Motor neuron (in vitro differentiated cells): ENCODE measurements at places on chromosomes 13 and 19. TPM values are rescaled to one million over a fixed set of nuclear protein-coding genes. Genes with fewer than 3 reads are reported as not detected.

DNA sequence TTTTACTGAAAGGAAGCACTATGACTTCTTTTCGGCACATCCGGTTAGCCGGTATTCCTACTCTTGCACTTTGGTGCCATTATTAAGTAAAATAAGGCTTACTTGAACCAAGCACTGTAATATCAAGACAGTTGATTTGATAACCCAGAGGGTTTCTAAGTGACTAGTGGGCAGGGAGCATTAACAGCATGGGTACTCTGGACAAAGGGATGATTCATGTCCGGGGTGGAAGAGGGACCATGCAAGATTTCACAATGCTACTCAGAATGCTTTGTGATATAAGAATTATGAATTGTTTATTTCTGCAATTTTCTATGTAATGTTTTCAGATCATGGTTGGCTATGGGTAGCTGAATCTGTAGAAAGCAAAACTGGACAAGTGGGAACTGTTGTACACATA, 282.1 kb downstream of the TDRD3 start:
- no peak for ATAC-seq

- ATAC-seq = no peak
Measured at GRCh38 chr19:15850385-15850784, 34.9 kb upstream of the OR10H1 start.

DNA sequence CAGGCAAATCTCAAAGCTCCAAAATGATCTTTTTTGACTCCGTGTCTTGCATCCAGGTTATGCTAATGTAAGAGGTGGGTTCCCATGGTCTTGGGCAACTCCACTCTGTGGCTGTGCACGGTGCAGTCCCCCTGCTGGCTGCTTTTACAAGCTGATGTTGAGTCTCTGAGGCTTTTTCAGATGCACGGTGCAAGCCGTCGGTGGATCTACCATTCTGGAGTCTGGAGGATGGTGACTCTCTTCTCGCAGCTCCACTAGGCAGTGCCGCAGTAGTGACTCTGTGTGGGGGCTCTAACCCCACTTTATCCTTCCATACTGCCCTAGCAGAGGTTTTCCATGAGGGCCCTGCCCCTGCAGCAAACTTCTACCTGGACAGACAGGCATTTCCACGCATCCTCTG, 266.8 kb upstream of the GPC6 start:
- no peak for ATAC-seq

DNA sequence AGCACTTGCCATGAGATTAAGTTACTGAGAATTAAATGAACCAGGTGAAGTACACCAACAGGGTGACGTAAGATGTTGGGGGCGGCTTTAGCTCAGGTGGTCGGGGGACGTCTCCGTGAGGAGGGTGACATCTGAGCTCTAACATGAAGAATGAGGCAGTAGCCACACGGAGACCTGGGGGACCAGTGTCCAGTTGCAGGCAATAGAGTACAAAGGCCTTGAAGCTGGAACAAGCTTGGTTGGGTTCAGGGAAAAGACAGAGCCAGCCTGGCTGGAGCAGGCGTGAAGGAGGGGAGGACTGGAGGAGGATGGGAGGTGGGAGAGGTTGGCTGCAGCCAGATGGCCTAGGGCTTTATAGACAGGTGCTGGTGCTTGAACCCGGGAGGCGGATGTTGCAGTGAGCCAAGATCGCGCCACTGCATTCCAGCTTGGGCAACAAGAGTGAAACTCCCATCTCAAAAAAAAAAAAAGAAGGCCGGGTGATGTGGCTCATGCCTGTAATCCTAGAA, 1.6 kb downstream of the SPINT2 start:
- no peak for ATAC-seq

Gene CCDC8
- total RNA-seq = 12.4 and 12.5 TPM in 2 replicates
